ENCODE measurements at places on chromosomes 12 and 14.

DNA sequence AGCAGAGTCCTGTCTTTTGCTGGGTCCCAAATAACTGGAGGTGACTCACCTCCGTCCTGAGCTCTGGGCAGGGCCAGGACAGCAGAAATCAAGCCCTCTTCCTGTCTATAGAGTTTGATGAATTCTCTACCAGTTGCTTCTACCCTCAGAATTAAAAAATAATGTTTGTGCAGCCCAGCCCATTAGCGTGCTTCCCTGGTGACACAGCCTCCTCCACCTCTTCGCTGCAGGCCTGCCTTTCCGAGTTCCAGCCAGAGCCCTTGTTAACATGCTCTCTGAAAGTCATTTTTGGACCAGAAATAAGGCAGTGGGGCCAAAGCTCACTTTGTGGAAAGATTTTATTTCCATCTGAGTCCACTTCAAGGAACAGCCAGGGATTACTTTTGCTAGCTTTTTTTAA, 94.0 kb downstream of the TBX5 start:
- no peak for DNase-seq

- no peak for DNase-seq
These were observed 17.8 kb downstream of the SPTB start for GRCh38 chr14:64861916-64862315.

DNA sequence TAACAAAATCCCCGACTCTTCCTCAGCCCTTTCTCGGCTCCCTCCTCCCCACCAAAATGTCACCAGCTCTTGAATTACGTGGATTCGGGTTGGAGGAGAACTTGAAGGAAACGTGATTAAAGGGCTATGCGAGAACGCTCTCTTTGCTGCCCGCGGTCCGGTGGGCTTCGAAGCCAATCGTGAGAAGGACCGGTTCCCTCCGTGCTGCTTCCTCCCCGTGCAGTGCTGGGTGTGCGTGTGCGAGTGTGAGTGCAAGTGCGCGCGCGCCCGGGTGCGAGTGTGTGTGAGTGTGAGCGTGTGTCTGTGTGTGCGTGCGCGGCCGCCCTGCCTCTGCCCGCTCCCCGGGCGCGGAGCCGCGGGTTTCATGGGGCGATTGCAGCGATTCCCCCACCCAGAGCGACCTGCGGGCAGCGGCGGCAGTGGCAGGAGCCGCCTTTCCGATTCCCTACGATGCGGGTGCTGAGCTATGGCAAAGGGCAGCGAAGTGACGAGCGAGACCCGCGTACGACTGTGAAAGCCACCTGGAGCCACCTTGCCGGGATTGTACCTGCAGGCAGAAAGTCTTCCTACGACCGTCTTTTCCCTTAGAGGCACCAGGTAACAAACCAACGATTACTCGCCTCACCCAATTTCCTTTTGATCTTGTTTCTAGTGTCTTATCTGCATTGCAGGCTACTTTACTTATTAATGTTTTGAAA, 1.4 kb downstream of the LRFN5 start:
- no peak for DNase-seq

GRCh38 chr14:53491256-53491883, 338.2 kb upstream of the DDHD1 start:
- DNase-seq, result no peak

DNA sequence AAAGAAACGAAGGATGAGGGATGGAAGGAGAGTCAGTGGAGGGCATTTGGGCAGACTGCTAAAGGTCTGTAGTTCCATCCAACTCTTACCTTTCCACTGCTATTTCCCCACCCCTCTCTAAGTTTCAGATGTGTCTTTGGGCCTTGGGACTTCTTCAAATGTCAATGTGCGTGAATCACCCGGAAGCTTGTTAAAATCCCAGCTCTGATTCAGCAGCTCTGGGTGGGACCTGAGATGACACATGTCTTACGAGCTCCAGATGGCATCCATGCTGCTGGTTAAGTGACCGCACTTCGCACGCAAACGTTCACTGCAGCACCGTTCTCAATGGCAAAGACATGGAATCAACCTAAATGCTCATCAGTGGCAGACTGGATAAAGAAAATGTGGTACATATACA, 309.9 kb downstream of the VRK1 start:
- no peak for DNase-seq

DNA sequence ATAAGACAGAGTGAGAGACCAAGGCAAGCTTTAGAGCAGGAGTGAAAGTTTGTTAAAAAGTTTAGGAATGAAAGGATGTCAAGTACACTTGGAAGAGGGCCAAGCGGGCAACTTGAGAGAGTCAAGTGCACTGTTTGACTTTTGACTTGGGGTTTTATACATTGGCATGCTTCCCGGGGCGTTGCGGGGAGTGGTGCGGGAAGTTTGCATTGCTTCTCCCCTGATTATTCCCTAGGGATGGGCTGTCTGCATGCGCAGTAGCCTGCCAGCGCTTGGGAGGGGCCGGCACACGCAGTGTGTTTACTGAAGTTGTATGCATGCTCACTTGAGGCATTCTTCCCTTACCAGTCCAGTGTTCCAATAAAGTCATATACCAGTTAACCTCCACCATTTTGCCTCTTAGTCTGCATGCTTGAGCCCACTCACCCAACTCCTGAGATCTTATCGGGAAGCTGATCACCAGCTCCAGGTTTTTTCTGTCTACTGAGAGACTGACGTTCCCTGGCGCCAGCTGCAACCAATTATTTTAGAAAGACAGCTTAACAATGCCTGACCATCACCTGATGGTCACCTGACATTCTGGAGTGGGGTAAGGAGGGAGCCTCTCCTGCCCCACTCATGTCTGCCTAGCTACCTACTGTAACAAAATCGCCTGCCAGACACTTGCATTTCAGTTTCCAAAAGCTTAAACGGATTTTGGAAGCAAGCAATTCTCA, 53.2 kb downstream of the DACT1 start:
- no peak for DNase-seq

GRCh38 chr12:49334226-49334625, 2.8 kb downstream of the C1QL4 start:
- no peak for DNase-seq

GRCh38 chr14:91946622-91947474, 646 bp downstream of the FBLN5 start:
- no peak for DNase-seq
